ENCODE measurements at places on chromosomes 16 and 17. TPM values are rescaled to one million over a fixed set of nuclear protein-coding genes. Genes with fewer than 3 reads are reported as not detected.

Gene KRT39
- not detected for total RNA-seq

Gene CDK5R1
- total RNA-seq = 5.6 TPM

Gene FBXW10
- not detected for total RNA-seq

Gene NPIPB8
- 1.7 TPM for total RNA-seq

Gene CD300LG
- total RNA-seq = not detected

Gene EPOP
- 0.89 TPM for total RNA-seq

Gene IKZF3
- 57.3 TPM for total RNA-seq

Gene YBX2
- not detected for total RNA-seq

Gene CA4
- not detected for total RNA-seq

Gene IGFBP4
- 5.2 TPM for total RNA-seq

Gene HS3ST3A1
- not detected for total RNA-seq

Gene RPGRIP1L
- 2.2 TPM for total RNA-seq

Gene MMP28
- 5.4 TPM for total RNA-seq

Gene C16orf46
- total RNA-seq = 0.76 TPM

Data from CD8-positive, alpha-beta T cell (primary cell).